ENCODE measurements at places on chromosomes 4 and X.

DNA sequence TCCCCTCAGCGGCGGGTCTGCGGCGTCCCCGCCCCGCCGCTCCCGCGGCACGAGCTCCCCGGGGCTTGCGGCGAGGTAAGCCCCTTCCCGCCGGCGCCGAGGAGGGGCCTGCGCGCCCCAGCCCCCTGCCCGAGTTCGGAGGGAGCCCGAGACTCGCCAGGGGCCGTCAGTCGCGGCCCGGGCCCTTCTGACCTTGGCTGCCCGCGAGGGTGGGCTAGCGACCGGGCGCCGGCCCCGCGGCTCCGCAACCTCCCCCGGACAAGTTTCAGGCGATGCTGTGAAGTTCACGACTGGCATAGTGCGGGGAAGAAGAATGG, 554 bp downstream of the CDKL5 start:
- no peak for DNase-seq

DNA sequence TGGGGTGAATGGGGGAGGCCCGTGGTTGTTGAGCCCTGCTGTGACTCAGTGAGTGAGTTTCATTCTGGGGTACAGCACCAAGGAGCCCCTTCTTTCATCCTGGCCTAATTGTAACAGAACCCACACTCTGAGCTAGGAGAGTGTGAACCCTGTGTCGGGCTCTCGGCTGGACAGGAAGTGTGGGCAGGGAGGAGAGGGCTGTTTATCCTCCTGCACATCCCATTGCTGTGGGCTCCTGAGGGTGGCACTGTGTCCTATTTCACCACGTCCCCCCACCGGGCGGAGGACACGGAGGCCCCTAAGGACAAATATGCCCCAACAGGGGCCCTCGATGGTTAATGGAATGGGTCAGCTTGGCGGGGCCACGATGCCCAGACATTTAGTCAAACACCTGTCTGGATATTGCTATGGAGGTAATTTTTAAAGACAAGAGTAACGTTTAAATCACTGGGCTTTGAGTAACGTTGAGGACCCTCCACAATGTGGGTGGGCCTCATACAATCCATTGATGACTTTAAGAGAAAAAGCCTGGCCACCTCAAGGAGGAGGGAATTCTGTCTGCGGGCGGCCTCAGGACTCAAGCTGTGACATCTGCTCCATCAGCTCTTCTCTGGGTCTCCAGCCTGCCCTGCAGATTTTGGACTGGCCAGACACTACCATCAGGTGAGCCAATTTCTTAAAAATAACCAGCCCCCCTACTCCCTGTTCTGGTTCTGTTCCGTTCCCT, 46.1 kb upstream of the SORCS2 start:
- DNase-seq: no peak

DNA sequence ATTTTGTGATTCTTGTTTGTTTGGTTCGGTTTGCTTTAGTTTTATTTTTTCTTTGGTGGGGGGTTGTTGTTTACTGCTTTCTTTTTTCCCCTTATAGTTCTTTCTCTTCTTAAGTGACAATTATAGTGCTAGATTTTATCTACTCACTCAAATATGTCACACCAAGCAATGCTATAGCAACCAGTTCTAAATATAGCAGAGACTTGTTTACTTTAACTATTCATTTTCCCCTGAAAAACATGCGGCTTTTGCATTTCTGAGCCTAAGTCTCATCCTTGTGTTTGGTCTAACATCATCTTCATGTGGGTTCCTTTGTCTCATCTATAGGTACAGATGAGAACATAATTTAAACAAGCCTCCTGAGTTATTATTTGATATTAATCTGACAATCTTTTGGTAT, 676.6 kb downstream of the FAT4 start:
- no peak for DNase-seq

GRCh38 chrX:31213941-31214340, 142.1 kb upstream of the FTHL17 start:
- peak; percentile 24 for DNase-seq

- DNase-seq: peak; percentile 74
Observed at GRCh38 chrX:102768987-102769761, 48.6 kb downstream of the GPRASP3 start.

GRCh38 chr4:74800310-74800709, 6.0 kb upstream of the BTC start:
- DNase-seq: no peak

DNA sequence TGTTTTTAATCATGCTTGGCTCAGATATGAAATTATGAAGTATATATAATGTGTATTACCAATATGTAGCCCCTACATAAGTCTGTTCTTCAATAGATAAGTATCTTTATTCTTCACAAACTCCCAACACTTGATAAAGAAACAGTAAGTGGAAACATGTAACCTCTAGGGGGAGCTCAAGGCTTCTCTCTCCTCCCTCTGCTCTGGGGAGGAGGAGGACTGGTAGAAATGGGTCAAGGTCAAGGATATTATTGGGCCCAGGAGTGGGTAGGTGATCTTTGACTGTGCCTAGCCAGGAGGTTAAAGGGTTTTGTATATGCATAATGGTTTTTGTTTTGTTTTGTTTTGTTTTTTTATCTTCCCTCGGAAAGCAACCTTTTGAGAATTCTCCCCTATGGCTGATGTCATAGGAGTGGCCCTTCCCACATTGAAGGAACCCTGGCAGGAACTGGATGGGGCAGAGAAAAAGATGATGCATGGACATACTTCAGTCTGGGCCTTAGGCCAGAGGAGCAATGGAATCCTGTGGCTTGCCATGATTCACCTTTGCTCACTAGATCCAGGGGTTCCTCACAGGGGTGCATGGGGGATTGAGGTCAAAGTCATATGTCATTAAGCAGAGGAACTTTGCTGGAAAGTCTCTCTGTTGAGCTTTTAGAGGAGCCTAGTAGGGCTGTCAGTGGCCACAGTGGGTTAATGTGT, 460.3 kb downstream of the MID1IP1 start:
- DNase-seq: peak; percentile 46

GRCh38 chr4:178752954-178753525, 1310.8 kb upstream of the AGA start:
- DNase-seq: no peak

- no peak for DNase-seq
Observed at GRCh38 chr4:127505203-127505602, 127.6 kb upstream of the INTU start.

GRCh38 chrX:15464704-15465103, 28.4 kb downstream of the PIR start:
- no peak for DNase-seq

Measured in MV-4-11 (cell line).